T-cell (primary cell): ENCODE measurements at places on chromosomes 7 and 10. TPM values are rescaled to one million over a fixed set of nuclear protein-coding genes. Genes with fewer than 3 reads are reported as not detected.
A peak's percentile ranks its signal among the peaks of the same experiment; 100 is the strongest.

DNA sequence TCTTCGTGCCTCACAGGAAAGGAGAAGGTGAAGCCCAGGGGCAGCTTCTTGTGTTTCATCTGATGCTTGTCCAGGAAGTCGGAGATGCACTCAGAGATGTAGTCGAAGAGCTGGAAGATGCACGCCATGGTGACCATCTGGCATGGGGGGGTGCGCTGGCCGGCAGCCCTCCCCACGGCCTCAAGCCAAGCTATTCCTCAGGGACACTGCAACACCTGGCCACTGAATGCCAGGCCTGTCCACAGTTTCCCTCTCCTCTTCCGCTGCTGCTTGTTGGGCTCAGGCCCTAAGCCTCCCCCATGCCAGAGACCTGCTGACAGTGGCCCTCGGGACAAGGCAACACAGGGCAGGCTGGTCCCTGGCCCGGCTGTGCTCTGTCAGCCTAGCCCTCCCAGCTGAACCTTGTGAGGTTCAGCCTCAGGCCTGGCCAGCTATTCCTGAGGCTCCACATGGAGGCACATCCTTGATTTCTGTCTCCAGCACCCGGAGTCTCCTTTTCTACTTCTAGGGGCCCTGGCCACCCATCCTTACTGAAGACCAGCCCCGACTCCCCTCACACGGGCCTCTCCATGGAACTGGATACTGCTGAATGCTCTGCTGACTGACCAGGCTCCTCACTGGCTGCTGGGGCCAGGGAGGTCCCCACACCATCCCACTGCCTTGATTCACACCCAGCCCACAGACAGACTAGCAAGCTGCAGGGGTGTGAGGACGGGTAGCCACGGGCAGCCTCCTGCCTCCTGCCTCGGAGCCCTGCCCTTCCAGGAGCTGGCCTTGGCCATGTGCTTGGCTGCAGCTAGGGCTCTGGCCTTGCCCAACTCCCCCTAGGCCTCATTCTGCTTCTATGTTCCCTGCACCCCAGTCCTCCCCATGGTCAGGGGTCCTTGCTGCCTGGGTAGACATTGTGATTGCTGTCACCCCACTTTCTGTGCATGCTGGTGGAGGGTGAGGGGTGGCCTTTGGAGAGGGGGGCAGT, 10.1 kb upstream of the MYL7 start:
- no peak for DNase-seq

GRCh38 chr10:26225322-26225721, 8.7 kb downstream of the GAD2 start:
- no peak for DNase-seq

DNA sequence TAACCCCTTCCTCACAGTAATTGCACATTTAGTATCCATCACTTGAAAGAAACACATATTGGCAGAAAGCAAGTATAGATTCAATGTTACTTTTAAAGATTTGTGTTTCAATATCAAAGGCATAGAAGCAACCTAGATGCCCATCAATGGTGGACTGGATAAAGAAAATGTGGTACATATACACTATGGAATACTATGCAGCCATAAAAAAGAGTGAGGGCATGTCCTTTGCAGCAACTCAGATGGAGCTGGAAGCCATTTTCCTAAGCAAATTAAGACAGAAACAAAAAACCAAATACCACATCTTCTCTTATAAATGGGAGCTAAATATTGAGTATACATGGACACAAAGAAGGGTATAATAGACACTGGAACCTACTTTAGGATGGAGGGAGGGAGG, 3.6 kb downstream of the OR6V1 start:
- no peak for DNase-seq

The DOCK1 gene
- total RNA-seq, result 0.53 TPM

DNA sequence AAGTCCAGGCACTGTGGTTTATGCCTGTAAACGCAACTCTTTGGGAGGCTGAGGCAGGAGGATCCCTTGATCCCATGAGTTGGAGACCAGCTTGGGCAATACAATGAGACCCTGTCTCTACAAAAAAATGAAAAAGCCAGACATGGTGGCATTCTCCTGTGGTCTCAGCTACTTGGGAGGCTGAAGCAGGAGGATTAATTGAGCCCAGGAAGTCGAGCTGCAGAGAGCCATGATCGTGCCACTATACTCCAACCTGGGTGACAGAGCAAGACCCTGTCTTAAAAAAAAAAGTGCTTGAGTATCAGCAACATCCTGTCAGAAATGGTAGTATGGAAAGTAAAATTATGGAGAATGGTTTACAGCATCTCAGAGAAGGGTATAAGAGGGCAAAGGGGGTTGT, 11.6 kb downstream of the APBB1IP start:
- peak; percentile 30 for DNase-seq
